Stimulated activated CD8-positive, alpha-beta memory T cell treated with anti-CD3 and anti-CD28 coated beads, Interleukin-4, amount 100 ng/mL, for 4 hours (primary cell): ENCODE measurements at places on chromosomes 6 and 20.

GRCh38 chr6:82160255-82160990 lies 87.1 kb downstream of the IBTK start:
- no peak for DNase-seq

DNA sequence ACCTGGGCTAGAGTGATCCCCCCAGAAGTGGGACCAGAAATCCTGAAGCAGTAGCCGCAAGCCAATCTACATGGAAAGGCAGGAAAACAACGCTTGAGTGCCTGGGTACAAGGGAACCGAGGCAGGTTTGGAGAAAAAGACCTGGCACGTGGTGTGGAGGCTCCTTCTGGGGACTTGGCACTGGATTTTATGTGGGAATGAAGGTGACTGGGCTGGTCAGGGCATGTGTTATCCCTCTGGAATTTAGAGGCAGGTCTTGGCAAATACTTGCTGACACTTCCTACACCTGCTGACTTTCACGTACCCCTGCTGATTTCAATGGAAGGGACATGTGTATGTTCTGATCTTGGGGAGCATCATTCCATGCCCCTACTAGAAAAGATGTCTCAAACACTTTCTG lies 25.0 kb upstream of the FAM217A start:
- no peak for DNase-seq

DNA sequence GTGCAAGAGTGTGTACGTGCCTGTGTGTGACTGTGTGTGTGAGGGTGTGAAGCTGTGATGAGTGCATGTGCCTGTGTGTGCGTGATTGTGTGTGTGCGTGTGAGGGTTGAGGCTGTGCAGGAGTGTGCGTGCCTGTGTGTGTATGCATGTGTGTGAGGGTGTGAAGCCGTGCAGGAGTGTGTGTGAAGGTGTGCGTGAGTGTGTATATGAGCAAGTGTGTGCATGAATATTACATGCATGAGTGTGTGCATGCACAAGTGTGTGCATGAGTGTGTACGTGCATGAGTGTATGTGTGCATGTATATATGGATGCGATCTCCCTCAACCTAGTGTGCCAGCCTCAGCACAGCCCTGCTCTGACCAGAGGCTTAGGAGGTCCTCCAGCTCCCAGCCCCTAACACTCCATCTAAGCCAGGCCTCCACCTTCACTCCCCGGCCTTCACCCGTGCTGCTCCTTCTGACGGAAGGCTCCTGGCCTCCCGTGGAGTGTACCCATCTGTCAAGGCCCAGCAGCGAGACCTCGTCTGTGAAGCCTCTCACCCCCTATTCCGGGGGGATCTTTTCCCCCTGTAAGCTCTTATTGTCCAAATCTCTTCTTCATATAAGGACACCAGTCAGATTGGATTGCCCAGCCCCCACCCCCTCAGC lies 19.9 kb upstream of the PHACTR3 start:
- no peak for DNase-seq

DNA sequence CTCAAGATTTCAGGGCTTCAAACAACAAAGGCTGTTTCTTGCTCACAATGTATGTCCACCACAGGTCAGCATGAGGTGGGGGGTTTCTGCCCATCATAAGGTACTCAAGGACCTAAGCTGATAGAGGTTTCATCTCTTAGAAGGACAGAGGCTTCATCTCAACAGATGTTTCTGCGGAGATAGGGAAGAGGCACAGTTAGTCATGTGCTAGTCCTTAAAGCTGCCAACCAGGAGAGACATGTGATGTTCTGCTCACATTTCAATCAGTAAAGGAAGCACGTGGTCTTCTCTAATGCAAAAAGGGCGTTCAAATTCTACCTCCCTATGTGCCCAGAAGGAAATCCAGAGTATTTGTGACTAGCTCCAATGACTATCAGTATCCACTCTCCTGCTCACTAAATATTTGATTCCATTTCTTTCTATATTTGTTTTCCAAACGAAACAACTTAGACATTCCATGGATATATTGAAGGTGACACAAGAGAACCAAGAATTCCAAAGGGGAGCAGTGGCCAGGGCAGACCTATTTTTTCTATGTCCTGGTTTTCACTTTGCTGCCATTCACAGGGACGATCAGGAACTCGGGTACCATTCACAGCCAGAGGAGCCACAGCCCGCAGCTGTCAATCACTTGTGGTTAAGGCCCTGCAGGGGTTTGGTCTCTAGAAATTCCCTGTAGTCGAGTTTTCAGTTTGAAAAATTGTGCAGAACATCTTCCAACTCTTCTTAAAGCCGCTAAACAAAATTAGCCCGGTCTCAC lies 173.2 kb upstream of the FOXA2 start:
- no peak for DNase-seq

- no peak for DNase-seq
These were observed 11.8 kb downstream of the MAP3K4 start for GRCh38 chr6:161003336-161003735.

DNA sequence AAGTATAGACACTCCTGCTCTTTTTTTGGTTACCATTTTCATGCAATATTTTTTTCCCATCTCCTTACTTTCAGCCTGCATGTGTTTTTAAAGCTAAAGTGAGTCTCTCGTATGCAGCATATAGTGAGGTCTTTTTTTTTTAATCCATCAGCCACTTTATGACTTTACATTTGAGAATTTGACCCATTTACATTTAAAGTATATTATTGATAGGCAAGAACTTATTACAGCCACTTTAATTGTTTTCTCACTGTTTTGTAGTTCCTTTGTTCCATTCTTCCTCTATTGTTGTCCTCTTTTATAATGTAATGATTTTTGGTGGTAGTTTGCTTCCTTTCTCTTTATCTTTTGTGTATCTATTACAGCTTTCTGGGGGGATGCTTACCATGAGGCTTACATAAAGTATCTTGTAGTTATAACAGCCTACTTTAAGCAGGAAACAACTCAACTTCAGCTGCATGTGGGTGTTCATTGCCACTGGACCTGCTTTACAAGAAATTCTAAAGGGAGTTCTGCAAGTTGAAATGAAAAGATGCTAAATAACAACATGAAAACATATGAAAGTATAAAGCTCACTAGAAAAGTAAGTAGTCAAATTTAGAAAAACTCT lies 71.8 kb downstream of the TNFAIP3 start:
- no peak for DNase-seq

DNA sequence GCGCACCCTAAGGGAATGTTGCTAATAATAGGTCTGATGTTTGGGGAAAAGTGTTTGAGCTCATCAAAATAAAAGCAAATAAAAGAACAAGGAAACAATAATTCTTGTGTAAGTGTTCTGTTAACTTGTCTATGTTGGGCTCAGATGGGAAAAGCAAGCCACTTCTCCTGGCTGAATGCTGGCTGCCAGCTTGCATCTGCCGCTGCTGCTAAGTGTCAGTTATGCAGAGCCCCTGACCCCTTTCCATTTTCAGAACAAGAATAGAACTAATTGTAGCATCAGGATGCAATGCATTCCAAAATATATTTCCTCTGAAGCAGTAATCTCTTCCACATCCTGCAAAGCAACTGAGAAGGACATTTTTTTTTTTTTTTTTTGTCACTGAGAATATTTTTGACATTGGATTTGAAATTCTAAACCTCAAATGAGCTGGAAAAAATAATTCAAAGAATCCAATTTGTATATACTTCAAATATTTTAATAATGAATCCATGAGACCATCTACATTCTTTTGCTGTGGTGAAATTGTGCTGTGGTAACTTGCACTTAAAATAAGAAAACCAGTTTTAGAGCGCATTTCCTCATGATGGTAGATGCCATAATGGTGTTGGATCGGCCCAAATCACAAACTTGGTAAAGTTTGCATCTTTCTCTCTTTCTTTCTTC lies 43.9 kb upstream of the DEK start:
- DNase-seq, result no peak

GRCh38 chr6:99073223-99073622 lies 125.5 kb upstream of the FBXL4 start:
- no peak for DNase-seq
